Stimulated activated CD4-positive, alpha-beta T cell treated with anti-CD3 and anti-CD28 coated beads, Interleukin-1b, Interleukin-23, amount 100 ng/mL, for 1 hour (primary cell): ENCODE measurements at places on chromosomes 6 and 20.

- no peak for DNase-seq
These were observed 349.3 kb downstream of the FARS2 start for GRCh38 chr6:5610640-5611039.

GRCh38 chr20:62332989-62333819, 30.4 kb downstream of the ADRM1 start:
- no peak for DNase-seq

DNA sequence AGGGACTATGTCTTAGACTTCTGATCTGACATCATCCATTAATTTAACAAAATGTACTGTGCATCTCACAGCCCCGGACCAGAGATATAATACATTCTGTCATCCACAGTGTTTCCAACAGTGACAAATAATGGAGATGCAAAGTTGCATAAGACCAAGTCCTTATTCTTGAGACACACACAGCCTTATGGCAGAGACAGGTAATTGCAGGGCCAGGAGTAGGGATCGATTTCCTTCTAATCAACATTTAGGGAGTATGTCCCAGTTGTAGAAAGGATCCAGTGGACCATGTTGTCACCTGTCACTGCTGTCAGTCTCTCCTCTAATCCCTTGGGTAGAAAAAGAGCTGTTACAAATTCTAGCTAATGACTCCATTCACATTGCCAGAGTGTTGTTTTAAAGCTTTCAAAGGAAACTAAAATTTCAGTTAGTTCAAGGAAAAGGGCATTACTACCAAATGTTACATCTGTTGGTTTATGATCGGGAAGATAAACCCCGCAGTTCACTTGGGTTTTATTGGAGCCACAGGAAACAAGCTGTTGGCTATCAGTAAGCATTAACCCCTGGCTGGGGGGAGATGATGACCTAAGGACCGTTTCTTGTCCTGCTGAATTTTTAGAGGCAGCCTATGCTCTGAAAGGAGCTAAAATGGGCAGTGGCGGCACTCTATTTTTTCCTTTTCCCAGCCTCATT, 111.4 kb upstream of the ATXN1 start:
- DNase-seq, result no peak

DNA sequence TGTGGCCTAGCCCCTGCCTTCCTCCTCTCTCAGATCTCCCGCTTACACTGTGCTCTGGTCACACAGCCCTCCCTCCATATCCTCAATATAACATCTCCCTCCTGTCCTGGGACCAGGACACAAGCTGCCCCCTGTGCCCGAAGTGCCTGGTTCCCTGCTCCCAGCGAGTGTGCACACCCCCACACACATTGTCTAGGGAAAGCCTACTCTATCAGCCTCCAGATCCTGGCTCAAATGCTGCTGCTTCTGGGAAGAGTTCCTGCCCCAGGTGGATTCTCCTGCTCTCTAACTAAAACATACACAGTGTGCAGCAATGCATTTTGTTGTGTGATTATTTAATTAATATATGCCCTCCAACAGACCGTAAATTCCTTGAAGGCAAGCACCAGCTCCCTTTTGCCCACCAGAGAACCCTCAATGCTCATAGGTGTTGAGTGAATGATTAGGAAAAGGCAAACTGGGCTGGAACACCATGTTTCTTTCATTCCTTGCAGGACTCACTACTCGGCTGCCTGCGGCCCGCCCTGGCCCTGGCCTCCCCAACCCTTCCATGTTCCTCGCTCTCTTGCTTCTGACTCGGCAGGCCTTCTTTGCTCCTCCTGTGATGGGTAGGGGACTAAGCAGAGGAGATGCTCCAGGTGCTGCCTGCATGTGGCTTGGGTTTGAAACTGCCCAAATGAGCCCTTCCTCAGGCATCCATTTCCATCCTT, 194.6 kb downstream of the ZDHHC14 start:
- DNase-seq, result no peak

DNA sequence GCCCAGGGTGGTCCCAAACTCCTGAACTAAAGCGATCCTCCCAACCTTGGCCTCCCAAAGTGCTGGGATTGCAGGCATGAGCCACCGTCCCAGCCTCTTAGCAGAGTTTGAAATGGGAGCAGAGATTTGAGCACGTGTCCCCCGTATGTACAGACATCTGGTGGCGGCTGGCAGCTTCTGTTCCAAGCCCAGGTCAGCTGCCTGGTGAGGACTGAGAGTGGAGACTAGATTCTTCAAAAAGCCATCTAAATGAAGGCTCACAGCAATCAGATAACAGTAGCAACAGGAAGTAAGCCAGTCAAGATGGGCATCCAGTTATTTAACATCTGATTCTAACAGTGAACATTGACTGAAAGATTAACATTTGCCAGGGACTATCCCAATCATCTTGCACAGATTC, 128.1 kb upstream of the AKAP12 start:
- no peak for DNase-seq
